ENCODE measurements at places on chromosomes 7 and 10.
A peak's percentile ranks its signal among the peaks of the same experiment; 100 is the strongest.

DNA sequence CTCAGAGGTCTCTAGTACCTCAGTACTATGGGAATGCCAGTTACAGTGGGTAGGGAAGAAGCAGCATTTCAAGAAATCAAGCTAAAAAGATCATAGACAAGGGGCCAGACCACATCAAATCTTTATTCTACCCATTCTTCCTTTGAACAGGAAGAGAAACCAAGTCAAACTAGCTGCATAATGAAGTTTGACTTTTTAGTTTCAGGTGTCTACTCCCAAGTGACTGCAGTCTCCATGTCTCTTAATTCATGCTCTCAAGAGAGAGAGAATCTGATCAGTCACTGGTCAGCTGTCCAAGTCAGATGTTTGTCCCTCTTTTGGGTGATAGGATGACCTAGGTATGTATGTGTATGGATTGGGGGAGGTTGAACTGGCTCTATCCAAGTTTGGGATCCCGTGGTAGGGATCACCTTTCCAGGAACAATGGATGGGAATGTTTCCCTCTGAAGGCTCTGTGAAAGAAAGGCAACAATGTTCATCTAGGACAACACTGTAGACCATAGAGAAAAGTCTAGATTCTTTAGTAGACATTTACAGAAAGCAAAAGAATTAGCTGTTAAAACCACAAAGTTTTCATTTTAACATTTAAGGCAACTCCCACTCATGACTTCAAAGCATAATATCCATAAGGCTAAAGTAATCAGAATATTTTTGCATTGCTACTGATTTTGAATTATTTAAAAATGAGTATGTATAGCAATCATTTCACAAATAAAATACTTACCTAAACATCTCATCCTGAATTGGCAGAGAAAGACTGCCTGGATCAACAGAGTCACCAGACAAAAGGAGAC, 30.1 kb upstream of the PRTFDC1 start:
- DNase-seq = no peak

DNA sequence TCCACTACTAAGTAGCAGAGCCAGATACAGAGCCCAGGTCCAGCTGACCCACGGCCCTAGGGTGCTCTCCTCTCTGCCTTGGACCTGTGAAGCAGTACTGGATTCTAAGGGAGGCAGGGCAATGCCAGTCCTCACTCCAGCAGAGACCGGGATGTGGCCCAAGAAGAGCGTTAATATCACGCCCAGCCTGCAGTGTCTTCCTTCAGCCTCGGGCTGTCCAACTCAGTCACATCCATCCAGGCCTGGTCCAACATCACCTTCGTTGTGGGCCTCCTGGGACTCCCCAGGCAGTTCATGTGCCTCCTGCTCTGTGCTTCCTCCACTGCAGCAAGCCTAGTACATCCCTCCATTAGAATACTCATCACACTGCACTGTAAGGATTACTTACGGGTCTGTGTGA, 114.5 kb downstream of the GRID1 start:
- no peak for DNase-seq

DNA sequence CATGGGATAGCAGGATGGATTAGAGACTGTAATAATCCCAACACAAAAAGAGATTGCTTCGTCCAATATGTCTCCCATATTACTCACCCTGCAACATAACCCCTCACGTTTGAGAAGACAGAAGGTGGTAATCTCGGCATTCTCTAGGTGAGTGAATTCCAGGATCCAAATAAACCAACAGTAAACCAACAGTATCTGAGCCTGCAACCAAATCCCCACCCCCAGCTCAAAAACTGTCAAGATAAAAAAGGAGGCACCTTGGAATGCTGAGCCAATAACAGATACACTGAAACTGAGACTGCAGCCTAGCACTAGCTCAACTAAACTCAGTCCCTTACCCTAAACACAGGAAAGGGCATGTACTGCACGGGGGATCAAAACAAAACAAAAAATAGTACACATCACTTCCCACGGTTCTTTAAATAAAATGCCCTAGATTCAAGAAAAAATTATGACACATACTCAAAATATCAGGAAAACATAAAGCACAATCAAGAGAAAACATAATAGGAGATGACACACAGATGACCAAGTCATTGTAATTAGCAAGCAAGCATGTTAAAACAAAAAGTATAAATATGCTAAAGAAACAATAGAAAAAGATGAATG, 28.0 kb downstream of the IPMK start:
- no peak for DNase-seq

DNA sequence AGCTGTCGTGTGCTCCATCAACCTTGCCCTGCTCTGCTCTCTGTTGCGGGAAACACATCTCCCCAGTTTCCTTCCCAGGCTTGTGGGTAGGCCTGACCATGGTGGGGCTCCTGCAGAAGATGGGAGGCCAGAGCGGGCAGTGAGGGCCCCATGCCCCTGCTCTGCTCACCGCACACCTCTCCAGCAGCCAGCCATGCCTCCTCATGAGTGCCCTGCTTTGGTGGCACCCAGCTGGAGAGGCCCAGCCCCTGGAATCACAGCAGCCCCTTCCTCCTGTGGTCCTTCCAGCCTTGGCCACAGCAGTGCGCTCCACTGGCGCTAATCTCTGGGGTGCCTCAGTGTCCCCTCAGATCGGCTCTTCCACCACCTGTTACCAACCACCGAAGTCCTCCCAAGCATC, 4.2 kb upstream of the OPN4 start:
- DNase-seq = no peak

- DNase-seq = no peak
Observed at GRCh38 chr10:35882422-35883150, 240.5 kb upstream of the FZD8 start.

DNA sequence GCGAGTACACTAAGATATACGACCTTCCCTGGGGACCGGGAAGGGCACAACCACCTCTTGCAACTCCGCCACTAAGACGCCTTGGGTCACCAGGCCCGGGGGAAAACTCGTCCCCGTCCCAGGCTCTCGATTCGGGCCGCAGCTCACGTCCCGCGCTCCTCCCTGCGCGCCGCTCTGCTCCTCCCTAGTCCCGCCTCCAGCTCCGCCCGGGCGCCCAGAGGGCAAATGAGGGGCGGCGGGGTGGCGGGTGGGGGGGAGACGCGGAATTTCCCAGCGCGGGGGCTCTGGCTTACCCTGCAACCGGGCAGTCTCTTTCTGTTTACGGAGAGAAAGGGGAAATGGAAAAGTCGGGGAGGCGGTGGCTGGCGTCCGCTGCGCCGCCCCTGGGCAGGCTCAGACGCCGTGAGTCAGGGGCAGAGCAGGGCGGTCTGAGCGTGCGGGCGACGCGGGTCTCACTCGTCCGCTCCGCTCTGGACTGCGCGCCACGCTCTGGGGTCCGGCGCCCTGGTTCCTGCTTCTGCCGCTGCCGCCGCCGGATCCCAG, at the start of gene MAP3K8:
Gene MAP3K8 (plus strand): TSS at position 455 of the 543 bp plus-strand sequence. CDS start 4,755 bp downstream, outside the sequence.
- DNase-seq = peak; percentile 79

DNA sequence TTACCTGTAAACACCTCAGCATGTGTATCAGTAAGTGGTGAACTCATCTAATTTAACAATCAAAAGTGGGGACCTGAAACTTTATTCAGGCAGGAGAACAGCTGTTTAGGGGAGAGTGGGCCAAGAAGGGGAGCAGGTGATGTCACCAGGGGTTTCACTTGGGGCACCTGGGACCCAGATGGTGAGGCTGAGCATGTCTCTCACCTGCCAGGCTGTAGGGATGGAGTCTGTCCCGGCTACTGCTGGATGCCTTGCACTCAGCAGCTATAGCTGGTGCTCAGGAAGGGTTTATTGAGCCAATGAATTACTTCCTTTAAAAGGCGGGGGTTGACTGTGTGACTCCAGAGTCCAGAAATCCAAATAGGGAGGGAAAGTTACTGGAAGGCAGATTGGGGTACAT, 23.0 kb downstream of the CDH23 start:
- DNase-seq = no peak

GRCh38 chr7:67637023-67637358, 640.4 kb downstream of the TYW1 start:
- DNase-seq = no peak

GRCh38 chr10:128784444-128784843, 658.2 kb upstream of the MKI67 start:
- DNase-seq = no peak

DNA sequence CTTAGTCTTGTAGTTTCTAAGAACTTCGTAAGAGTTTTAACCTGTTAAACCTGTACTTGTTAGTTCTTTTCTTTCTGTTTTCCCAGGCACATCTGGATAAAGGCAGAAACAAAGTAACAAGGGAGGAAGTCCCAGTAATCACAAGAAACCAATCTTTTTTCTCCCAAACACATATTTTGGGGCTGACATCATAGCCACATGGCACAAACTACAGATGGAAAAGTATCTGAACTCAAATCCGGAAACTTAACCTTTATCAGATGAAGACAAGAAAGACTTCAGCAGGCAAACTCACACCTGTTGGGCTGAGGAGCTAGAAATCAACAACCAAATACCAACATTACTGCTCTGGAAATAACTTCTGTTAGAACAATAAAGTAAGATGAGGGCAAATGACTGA, 67.1 kb downstream of the CUBN start:
- DNase-seq = no peak
